ENCODE measurements at places on chromosomes 7 and 10.

DNA sequence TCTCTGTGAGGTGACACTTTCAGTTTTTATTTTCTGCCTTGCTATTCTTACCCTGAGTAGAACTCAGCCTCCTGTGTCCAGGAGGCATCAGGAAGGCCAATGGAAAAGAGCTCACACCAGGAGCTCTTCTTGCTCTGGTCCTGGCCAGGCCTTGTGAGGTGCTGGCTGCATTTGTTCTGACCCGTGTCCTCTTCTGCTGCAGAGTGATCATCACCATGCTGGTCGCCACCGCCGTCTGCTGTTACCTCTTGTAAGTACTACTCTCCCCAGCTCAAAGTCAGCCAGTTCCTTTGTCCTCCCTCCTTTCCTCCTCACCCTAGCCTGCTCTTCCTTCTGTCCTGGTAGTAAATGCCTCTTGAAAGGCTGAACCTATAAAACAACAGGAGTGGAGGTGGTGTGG lies 1.6 kb downstream of the ATP6V0E2 start:
- ATAC-seq: no peak

DNA sequence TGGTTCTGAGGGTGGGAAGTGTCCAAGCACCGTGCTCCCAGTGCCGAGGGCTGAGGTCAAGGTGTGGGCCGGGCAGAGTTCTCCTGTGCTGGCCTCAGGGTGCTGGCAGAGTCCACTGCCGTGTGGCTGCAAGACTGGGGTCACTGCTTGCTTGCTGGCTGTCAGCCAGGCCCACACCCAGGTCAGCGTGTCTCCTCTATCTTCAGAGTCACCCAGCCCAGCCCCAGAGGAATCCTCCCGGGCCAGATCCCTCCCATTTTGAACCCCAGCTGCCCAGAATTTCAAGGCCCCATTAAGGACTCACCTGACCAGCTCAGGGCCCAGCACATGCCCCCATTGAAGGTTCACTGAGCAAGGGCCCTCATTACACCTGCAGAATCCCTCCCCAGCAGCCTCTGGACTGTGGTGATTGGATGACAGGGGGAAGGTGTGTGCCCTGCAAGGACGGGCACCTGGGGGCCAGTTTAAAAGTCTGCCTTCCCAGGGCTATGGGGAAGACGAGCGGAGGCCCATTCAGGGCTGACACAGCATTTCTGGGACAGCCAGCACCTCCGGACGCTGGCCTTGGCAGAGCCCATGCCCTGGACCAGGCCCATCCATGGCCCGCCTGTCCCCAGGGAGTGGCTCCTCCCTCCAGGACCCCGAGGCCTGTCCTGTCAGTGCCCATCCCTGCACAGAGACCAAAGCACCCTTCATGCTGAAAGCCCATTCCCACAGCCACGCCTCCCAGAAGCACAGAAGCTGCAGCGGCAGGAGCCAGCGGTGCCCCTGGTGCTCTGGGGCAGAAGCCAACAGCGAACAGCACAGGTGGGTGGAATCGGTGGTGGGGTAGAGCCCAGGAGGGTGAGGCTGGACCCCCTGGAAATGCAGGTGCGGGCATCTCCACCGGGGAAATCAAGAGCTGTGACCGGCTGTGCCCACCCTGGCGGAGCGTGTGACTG lies 45.1 kb upstream of the PPP2R2D start:
- no peak for ATAC-seq

DNA sequence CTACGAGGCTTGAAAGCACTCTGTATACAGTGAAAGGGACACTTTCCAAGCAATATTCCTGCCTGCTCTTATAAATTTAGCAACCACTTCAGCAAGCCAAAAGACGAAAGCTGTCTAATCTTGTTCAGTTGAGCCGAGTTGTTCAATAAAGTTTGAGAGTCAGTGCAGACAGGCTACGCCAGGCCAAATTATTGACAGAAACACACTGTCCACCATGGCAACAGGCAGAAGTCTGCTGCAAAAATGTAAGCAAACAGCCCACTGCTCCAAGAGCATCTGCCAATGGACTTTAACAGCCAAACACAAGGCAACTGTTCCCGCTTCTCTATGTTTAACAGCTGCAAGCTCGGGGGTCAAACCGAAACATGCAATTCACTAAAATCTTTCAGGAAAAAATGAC lies 85.7 kb downstream of the GLI3 start:
- no peak for ATAC-seq

DNA sequence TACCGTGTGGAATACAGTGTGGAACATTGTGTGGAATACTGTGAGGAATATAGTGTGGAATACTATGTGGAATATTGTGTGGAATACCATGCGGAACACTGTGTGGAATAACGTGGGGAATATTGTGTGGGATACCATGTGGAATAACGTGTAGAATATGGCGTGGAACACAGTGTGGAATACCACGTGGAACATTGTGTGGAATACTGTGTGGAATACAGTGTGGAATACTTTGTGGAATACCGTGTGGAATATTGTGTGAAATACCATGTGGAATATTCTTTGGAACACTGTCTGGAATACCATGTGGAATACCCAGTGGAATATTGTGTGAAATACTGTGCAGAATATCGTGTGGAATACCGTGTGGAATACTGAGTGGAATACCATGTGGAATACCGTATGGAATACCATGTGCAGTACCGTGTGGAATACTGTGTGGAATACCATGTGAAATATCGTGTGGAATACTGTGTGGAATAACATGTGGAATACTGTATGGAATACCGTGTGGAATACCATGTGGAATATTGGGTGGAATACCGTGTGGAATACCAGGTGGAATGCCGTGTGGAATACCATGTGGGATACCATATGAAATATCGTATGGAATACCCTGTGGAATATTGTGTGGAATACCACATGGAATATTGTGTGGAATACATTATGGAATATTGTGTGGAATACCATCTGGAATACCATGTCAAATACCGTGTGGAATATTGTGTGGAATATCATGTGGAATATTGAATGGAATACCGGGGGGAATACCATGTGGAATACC lies 133.1 kb upstream of the CHST15 start:
- ATAC-seq: no peak

DNA sequence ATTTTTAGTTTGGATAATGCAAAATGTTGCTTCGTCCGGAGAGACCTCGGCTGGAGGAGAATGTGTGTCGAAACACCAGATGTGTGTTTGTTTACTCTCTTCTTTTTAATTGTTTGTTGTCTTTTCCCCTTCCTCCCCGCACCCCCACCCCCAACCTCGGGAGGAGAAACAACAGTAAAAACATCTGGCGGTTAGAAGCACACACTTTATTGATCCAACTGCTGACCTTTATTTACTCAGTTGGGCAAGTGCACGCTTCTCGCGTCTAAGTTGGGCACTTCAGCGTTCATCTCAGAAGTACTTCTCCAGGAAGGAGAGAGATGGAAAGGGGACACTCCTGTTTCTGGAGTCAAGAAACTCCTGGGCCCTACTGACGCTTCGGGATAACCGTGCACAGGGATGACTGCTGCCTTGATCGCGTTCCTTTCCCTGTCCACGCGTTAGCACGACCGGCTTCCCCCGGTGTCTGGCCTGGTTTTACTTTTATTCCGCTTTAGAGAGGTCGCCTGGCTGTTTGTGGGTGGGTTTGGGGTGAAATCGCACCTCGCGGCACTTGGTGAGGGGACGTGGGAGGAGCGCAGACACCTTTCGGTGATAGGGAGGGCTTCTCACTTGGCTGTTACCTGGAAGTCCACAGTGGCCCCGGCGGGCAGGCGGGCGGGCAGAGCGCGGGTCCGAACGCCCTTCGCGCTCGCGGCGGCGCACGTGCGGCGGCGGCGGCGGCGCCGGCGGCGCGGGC lies 168.3 kb upstream of the PPP1R3A start:
- ATAC-seq: no peak

GRCh38 chr7:86477343-86477935 lies 166.3 kb upstream of the GRM3 start:
- no peak for ATAC-seq

DNA sequence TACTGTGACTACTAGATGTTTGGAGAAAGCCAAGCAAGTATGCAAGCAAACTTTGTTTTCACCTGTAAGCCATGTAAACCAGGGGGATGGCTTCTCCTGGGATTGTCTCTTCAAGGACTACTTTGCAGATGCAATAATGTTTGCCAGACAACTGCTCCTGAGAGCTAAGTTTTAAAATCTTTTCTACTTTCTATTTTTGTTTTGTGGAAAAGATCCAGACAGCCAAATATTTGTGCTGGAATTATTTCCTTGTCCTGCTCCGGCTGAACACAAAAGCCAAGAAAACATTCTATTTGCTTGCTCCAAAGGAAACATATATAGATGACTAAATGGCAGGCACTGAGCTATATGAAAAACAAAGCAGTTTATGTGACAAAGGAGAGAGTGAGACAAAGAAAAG lies 51.6 kb downstream of the TFPI2 start:
- no peak for ATAC-seq

DNA sequence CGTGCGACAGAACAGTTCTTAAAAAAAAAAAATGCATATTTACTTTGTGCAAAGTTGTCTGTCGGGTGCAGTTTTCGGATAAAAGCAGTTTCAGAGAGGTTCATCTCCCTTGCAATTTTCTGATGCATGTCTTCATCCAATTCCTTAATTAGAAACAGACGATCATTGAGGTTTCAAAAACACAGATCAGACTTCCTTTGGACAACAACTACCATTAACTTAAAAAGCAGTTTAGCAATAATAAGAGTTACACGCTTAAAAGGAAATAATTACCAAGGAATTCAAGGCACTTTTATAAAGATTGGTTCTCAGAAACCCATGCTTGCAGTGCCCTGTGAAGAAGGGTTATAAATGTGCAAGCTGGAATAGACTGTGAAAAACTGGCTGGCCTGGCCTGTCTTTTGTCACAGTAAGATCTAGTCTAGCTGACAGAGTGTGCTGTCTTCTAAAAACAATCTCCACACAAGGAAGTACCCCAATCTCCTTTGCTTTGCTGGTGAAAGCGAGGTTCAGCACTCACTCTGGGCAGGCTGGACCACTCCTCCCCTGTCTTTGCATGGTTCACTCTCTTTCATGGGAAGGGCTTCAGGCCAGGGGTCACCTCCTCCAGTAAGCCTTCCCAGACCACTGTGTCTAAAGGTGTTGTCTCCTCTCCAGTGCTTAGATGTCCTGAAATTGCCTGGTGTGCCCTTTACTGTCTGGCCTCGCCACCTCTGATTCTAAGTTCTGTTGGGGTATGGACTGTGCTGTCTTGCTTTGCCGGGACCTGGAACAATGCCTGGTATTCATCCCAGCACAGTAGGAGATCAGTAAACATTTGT lies 34.8 kb upstream of the HNRNPH3 start:
- ATAC-seq: no peak

DNA sequence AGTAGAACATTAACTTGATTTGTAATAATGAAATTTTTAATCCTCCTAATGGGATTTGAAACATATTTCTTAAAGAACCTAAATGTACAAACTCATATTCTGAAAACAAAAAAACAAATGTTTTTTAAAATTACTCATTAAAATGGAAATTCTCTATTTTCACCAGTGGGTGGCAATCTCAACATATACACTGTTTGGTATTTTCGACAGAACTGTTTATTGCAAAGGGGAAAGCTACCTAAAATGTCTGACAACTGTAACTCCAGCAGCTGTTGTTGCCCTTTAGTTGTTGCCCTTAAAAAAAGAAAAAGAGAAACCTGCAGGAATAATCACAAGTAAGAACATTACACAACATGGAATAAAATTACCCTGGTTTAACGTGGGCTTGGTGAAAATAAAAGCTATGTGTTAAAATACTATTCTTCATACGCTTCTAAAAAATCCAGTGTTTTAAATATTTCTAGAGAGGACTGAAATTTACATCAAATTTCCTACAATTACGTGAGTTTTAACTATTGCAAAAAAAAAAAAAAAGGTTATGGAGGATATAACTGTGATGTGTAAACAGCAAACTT lies 54.5 kb downstream of the COL1A2 start:
- no peak for ATAC-seq

DNA sequence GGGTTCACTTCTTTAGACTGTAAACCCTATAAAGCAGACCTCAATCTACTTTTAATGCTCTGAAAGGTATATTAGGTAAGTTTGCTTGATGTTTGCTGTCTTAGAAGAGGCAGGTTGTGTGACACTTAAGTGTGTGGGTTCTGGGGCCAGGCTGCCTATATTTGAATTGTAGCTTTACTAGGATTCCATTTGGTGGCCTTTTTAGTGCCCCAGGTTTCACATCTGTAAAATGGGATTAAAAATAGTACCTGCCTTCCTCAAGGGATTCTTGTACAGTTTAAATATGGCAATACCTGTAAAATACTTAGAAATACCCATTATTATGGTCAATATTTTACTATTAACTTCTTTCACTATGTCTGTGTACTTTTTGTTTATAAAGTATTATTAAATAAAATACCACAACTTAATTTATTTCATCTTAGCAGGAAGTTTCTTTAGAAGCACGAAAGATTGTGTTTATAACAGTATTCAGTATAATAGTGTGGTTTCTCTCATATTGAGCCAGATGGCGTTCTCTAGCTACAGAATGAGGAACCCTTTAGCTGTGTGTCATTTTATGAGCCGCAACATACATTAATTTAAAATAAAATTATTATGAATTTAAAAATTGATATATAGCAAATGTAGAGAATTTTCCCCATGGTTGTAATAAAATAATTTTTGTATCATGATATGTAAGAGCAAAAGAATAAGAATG lies 94.2 kb downstream of the CDK14 start:
- ATAC-seq: no peak

- ATAC-seq: peak; percentile 79
Observed at GRCh38 chr7:116986611-116987565, 33.6 kb downstream of the ST7 start.

- ATAC-seq: no peak
Observed at GRCh38 chr7:101306307-101306706, 15.3 kb downstream of the IFT22 start.

GRCh38 chr10:125134483-125134848 lies 25.9 kb downstream of the CTBP2 start:
- ATAC-seq: no peak

DNA sequence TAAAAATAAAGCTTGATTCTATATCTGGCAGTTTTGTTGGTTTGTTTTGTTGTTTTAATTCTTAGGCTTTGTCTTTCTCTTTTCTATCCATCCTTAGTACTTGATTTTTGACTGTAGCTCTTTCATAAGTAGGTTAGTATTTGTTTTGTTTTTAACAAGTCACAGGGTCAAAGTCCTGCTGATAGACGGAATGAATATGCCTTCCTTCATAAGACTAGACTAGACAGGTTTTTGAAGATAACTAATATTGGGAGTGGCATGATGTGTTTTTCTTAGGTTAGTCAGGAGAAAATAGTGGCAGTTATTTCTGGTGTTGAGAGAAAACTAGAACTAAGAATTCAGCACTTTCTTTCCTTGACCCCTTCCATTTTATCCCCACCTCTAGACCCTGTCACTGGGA lies 50.4 kb downstream of the CASD1 start:
- ATAC-seq: no peak

DNA sequence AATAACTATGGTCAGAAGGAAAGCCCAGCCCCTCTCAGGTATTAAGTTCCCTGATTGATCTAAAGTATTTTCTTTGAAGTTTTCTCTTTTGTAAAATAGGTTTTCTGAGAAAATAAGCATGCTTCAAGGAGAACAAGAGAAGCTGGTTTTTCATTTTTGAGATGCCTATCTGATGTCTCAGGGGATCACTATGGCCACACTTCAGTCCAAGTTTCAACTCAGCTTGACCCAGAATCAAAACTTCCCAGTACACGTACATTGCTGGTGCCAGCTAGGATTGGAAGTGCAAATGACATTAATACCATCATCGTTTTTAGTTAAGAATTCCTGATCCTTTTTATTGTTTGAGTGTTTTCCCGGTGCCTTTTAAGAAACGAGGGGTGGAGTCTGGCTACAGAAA lies 7.2 kb downstream of the ITIH5 start:
- no peak for ATAC-seq

Measured in activated T-helper 17 cell treated with anti-CD3 and anti-CD28 coated beads, Interleukin-2, amount 50 U/mL, for 72 hours (primary cell).